GM18507 (cell line): ENCODE measurements at places on chromosomes 16 and 17.

DNA sequence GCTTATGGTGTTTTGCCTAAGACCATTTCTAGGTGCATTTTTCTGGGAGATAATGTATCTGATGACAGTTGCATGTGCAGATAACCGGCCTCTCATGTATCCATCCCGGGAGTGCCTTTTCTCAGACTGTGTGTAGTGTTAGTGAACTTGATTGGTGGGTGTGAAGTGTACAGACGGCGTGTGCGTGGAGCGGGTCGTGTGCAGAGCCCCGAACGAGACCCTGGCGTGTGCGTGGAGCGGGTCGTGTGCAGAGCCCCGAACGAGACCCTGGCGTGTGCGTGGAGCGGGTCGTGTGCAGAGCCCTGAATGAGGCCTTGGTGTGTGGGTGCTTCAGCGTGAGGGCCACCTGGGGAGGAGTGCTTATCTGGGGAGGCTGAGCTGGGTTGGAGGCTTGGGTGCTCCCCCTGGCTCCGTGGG is 28.9 kb upstream of the ZNF750 start:
- no peak for DNase-seq

DNA sequence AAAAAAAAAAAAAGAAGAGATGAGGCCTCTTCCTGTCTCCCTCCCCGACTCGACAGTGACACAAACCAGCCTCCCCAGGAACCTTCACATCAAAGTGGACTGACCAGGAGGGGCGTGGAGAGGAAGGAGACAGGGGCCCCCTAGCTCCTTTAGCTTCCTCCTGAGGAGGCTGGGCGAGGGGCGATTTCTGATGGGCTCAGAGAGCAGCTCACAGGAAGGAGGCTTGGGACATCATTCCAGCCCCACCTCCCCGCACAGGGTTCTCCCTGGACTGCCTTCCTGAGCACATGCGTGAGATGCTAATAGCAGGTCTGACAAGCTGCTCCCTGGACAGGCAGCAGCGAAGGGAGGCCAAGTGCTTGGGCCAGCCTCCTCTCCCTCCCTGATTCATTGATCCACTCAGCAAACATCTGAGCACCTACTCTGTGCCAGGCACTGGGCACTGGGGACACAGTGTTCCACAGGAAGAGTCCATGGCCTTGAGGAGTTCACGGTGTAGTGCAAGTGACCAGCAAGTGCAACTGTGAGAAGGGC is 14.4 kb upstream of the DOK4 start:
- no peak for DNase-seq

DNA sequence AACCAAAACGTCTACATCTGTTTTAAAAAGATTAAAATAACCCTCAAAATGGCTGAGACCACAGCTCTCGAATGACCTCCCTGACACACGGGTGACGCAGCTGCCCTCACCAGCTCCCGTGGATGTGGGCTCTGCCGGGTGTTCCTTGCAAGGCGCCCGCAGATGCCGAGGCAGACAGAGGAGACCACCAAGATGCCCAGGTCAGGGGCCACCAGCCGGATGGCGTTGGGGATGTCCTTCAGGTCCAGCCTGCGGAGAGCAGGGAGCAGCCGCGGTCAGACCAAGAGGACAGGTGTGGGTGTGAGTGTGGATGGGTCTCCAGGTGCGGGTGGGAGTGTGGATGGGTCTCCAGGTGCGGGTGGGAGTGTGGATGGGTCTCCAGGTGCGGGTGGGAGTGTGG is 35.1 kb downstream of the CTU2 start:
- DNase-seq = no peak

DNA sequence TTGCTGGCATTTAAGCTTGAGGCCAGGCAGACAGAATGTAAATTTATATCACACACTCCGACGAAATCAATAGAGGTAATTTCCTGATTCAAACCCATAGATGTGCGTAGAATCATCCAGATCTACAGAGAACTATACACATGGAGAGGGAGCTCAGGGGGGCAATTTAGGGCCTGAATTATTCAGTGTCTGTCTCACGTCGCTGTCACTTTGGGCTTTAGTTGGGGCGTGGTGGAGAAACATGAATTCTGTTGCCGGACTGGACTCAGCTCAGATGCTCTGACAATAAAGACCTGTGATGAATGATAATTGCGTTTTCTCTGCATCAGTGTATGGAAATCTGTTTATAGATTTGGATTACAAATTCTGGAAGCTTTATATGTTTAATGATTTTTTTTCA is 32.5 kb upstream of the HS3ST2 start:
- DNase-seq = no peak

- DNase-seq = no peak
Observed at GRCh38 chr17:58531122-58531521, 16.7 kb upstream of the MTMR4 start.

DNA sequence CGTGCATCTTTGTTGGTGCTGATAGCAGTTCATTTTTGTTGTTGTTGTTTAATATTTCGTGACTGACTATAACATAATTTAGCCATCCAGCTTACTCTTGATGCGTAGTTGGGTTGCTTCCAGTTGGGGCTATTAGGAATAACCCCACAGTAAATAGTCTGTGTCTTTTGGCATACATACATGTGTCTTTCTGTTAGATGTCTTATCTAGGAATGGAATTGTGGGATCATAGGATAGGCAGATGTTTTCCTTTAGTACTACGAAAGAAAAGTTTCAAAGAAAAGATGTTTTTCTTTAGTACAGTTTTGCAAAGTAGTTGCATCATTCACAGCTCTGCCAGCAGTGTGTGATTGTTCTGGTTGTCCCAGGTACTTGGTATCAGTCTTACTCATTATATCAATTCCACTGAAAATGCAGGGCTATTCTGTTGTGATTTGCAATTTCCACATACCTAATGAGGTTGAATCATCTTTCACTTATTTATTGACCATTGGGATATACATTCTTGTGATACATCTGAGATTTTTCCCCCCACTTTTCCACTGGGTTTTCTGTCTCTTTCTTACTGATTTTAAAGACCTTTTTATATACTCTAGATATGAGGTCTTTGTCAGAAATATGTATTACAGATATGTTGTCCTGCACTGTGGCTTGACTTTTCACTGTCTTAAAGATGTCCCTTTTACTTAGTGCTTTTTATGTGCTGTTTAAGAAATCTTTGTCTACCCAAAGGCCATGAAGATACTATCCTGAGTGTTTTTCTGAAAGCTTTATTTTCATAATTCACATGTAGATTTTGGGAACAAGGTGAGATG is 173.3 kb downstream of the MRTFB start:
- no peak for DNase-seq

- no peak for DNase-seq
Observed at GRCh38 chr17:48238933-48239602, 131.5 kb downstream of the SNX11 start.

DNA sequence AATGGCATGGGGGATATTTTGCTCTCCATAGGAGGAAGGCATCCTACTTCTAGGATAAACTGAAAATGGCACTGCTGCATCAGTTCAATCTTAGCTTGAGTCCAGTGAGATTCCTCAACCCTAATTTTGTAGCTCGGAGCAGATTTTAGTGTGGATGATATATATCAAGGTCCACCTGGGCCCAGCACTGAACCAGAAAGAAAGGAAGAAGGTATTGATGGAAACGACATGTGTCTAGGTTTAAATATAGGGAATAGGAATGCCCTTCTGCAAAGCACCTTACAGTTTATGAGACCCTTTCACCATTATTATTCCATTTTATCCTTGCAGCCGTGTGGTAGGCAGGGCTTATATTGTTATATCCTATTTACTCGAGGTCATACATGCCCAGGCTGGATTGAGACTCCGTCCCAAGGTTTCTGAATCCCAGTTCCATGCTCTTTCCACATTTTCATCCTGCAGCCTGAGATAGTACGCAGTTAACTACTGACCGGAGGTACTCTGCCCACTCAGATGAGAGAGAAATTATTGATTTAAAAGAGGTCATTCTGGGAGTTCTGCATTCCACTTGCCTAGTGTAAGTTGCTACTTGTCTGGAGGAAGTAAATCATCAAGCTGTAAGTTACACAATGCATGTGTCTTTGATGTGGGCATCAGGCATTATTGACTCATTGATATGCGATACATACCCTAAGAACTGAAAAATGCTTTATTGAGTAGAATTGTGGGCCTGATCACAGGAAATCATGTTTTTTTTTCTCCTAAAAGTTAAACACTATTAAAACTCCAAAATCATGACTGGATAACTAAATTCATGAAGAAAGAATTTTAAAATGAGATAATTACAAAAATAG is 10.1 kb downstream of the KRT39 start:
- no peak for DNase-seq

DNA sequence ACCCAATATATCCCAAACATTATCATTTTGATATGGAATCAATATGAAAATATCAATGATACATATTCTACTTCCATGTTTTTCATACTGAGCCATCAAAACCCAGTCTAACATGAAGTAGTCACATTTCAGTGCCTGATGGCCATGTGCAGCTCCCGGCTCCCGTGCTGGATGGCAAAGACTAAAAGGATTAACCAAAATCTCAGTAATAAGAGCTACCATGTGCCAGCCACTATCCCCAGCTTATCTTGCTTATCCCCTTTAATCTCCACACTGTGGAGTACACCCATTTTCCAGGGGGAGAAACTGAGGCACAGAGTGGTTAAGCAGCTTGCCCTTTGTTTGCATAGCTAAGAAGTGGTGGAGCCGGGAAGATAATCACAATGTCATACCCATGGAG is 9.2 kb downstream of the CD300LG start:
- DNase-seq = no peak

- no peak for DNase-seq
Observed at GRCh38 chr17:82332669-82333278, 792 bp downstream of the SECTM1 start.

DNA sequence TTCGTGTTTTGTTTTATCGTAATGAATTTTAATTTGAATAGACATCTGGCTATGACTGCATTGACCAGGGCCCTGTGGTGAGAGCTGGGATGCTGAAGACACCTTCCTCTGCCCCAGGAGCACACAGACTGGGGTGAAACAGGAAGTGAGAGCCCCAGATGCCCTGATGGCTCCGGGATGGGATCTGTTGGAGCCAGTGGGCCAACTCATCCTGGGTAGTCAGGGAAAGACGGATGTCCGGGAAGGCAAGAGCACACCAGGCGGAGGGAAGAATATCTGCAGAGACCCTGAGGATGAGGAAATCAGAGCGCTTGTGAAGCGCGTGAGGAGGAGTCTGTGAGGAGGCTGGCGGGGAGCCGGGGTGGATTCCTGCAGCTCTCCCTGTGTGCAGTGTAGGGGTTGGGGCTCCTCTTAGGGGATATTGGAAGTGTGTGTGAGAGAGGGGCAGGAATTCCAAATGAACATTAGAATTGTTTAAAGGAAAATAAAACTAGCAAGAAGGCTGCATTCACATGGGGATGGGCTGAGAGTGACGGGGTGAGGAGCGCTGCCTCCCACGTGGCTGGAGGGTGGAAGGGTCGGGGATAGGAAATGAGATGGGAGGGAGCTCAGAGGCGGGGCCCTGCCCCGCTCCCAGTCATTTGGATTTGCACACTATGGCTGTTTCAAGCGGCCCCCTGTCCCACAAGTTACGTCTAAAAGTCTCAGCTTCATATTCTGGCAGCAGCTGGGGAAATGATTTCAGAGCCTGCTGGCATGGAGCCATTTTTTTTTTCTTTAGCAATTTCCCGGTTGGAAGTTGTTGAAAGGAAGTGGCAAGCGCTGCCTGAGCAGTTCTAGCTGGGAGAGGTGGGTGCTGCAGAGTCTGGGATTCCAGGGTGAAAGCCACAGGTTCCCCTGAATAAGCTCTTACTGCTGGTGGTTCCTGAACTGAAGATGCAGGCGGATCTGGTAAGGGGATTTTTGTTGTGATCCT is 71.2 kb upstream of the LGALS9 start:
- no peak for DNase-seq

GRCh38 chr16:78956859-78957258 is 643.7 kb downstream of the MAF start:
- no peak for DNase-seq

DNA sequence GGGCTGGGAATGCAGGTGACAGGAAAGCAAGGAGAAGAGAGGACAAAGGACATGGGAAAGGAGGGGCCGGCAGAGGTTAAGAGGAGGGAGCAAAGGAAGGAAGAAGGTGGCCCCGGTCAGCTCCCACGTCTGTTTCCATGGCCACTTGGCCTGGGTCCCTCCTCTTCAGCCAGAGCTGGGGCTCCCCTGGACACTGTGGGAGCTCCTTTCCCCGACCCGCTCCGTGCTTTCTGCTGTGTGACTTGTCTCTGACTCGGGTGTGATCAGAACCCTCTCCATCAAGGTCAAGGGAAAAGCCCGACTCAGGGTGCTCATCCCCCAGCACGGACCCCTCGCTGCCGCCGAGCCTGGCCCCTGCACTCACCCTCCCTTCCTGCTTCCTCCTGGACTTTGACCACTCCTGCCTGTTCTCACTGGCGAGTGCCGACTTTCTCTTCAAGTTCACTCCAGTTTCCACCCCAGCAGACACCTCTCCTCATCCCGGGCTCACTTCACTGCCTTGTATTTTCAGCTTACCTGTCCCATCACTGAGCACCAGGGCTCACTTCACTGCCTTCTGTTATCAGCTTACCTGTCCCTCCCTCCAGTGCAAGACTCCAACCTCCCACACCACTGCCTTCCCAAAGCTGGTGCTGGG is 61.2 kb downstream of the MEAK7 start:
- no peak for DNase-seq

- DNase-seq = no peak
Observed at GRCh38 chr16:10408824-10409381, 23.0 kb downstream of the ATF7IP2 start.

DNA sequence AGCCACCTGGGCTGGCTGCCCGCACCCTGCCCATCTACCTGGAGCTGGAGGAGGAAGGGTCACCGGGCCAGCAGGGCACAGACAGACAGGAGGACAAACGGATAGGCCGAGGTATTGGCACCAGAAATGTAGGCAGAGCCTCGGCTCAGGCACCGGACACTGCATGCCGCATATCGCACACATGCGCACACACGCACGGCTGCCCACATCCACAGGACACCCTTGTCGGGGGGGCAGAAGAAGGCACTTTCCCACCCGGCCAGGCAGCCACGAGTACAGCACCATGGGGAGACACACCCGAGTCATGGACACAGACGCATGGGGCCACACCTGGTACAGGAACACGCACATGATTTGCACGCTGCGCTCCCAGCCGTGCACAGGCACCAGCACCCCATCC is 14.5 kb downstream of the CASKIN1 start:
- no peak for DNase-seq

DNA sequence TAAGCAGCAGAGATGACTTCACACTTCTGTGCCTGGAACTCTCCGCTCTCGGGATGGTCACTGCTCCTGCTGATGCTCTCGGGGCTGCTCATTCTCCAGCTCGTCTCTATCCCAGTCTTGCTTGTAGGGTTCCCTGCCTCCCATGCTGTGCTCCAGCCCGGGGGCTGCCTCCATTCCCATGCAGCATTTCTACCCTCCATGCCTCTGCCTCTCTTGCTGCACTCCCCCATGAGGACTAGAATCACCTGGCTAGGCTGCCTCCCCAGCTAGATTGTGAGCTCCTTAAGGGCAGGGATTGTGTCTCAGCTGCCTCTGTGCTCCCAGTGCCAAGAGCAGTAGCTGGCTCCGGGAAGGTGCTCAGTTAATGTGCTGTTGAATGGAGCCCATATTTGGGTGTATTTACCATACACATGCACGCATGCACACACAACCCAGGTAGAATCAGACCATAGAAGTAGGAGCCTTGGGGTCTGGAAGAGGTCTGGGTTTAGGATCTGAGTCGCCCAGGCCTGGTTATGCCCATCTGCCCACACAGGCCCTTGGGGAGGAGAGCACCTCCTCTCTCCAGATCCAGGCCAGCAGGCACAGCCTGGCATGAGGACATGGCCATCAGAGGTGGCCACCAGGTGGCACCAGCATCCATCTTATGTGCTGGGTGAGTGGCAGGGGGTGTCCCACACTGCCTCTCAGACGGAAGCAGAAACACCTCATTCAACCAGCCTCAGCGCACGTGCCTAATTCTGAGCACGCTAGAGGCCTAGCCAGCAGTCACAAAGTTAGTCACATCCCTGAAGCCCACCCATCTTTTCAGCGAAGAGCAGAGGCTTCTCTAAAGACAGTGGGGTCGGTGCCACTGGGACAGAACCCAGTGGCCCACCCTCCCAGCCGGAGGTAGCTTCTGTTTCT is 9.3 kb downstream of the GIT1 start:
- peak; percentile 86 for DNase-seq
